Right lobe of liver (tissue), 6 donors: ENCODE measurements at places on chromosomes 13 and 19. TPM values are rescaled to one million over a fixed set of nuclear protein-coding genes. Genes with fewer than 3 reads are reported as not detected.

- DNase-seq, result no peak
- H3K27ac ChIP-seq, result no peak overlapping the region
- no peak overlapping the region for H3K4me3 ChIP-seq
- peaks cover 8% of the 10 kb centered on the region for H3K27me3 ChIP-seq
- H3K36me3 ChIP-seq, result no peaks in the 10 kb centered on the region
- no peaks in the 10 kb centered on the region for H3K4me1 ChIP-seq
These were observed 7.5 kb upstream of the TSHZ3 start for GRCh38 chr19:31356587-31357314.

DNA sequence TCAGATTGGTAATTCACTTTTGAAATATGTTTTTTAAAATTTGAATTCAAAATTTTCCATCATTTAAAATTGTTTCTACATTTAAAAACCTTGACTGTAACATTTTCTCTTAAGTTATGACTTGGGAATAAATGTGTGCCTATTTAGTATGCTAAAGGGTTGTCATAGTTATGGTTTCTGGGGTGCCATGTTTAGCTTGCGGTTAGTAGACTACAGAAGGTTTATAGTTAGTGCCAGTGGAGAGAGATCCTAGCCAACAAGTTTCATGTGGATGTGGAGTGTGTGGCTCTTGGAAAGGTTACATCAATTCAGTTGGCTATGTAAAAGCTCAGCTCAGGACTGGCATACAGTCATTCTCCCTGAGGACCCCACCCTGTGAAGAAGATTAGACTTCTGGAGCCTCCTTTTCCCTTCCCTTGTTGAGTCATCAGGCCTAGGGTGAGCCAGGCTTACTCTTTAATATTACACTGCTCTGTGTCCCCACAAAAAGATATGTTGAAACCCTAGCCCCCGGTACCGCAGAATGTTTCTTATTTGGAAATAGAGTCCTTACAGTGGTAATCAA lies 20.4 kb downstream of the LMO7 start:
- no peak overlapping the region for H3K27ac ChIP-seq
- DNase-seq, result no peak
- no peak overlapping the region for H3K4me3 ChIP-seq
- no peaks in the 10 kb centered on the region for H3K4me1 ChIP-seq

DNA sequence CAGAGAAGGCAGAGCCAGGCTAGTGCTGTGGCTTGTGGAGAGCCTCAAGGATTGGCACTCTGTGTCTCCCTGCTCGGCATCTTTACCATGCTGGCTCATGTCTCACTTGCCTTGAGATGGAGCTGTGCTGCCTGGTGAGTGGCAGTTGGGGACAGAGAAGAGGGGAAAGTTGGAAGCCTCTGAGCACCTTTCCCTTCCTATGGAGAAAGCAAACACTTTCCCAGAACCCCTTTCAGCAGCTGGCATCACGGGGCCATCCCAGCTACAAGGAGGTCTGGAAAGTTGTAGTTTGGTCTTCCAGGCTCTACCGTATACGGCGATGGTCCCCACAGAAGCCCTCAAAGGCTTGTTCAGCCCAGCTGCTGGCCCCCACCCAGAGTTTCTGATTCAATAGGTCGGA lies 58.7 kb downstream of the DPF1 start:
- H3K27me3 ChIP-seq, result no peaks in the 10 kb centered on the region
- no peak overlapping the region for H3K27ac ChIP-seq
- H3K4me3 ChIP-seq, result no peak overlapping the region
- H3K36me3 ChIP-seq, result peaks cover 5% of the 10 kb centered on the region
- DNase-seq, result no peak
- H3K4me1 ChIP-seq, result no peaks in the 10 kb centered on the region

The CTXN1 gene
- not detected for total RNA-seq

The IL12RB1 gene
- 2.0 TPM for total RNA-seq

The CEACAM6 gene
- 0.18 TPM for total RNA-seq
